Eye (tissue), 1 donor: ENCODE measurements at places on chromosomes 7 and 10.

- DNase-seq, result peak; percentile 90
Observed at GRCh38 chr10:21524526-21525366, 736 bp downstream of the SKIDA1 start.

DNA sequence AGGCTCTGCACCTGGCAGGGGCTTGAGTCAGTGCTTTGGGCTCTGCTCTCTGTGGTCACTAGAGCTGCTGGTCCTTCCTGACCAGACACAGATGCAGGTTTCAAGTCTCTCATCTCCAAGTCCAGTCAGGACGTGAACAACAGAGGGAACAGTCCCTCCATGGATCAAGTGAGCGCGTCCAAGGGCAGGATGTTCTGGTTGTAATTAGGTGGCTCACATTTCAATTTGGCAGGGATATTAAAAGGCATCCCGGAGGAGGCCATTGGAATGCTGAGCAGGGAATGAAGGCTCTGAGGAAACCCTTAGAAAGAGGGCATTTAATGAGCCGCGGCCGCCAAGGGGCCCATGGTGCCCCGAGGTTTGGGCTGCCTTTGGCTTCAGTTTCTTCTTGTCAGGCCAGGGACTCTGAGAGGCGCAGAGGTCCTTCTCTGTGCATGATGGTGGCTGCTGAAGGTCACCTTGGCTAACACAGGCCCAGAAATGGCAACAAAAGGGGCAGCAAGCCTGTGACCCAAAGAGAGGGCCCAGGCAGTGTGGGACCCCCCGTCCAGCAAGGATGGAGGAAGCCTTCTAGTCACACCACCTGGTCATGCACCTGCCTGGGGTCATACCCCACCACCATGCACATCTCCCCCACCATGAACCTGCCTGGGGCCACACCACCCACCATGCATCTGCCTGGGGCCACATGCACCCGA is 30.7 kb upstream of the INPP5A start:
- peak; percentile 71 for DNase-seq

DNA sequence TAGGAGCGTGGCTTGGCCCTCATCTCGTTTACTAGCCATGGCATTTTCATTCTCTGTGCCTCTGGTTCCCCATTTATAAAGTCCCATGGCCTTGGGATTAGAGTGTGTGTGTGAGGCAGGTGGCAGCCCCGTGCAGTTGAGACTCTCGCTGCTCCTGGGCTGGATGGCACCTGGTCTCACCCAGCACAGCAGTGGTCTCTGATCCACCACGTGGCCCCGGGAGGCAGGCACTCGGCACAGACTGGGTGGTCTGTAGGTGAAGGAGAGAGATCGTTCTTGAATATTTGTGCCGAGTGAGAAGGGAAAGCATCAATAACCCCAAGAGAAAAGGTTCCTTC is 50.4 kb downstream of the CALML3 start:
- DNase-seq, result peak; percentile 38

- peak; percentile 88 for DNase-seq
Observed at GRCh38 chr10:66180581-66181318, 745.1 kb upstream of the LRRTM3 start.

GRCh38 chr7:44724276-44724675 is 24.4 kb upstream of the ZMIZ2 start:
- DNase-seq, result no peak

- DNase-seq, result no peak
Observed at GRCh38 chr10:68756766-68757165, 35.7 kb downstream of the CCAR1 start.

DNA sequence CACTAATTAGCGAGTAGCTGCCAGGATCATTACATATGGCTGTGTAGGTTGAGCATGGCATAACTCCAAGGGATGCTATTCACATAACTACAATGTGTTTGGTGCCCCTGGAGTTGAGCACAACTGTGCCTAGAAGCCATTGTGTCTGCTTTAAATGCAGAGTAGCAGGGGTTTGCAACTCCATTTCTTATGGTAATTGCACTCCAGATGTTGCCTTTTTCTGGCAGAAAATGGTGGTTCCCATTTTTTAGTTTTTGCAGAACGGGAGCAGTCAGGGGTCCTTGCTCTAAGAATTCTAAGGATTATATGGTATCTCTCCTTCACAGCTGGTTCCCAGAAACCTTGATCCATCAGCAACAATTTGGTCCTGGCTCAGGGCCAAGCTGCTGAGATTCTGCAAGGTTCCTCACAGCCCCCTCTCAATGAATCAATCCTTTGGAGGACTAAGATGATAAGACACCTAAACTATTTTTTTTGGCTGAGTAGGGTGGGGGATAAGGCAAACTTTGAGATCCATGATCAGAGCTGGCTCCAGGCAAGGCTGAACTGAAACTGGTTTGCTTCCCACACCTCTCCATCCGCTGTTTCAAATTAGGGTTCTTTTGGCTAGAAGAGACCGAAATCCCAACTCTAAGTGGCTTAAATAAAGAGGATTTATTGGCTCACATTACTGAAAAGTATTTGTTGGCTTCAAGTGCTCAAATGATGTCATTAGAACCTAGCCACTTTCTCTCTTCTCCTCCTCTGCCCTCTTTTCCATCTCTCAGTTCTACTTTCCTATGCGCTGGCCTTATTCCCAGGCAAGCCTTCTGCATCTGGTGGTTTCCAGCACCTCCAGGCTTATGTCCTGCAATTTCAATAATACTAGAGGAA is 97.5 kb upstream of the CCDC6 start:
- peak; percentile 34 for DNase-seq

DNA sequence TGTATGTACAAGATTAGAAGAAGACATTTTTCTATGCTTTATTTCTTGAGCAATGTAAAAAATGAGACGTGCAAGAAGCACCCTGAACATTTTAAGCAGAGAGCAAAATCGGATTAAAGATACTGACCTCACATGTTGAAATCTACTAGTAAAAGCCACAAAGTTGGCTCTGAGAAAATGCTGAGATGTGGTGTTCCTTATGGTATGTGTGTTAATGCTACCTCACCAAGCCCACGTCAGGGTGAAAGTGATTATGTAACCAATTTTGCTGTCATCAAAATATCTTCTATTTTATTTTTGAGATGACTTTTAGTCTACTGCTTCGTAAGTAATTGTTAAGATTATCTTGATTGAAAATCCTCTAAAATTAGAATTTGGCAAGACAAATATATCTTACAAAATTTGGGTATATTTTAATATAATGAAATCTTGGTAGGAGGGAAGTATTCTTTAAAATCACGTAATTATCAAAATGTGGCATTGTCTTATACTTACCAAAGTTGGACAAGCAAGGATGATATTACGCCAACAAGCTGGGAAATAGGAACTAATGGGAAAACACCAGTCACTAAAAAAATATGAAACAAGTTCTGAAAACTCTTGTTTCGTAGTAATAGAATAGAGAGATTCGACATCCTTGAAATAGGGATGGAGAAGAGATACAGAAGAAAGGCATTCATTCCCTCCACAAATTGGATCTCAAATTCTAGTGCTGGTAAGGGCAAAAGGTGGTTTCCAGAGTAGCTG is 5.8 kb downstream of the ADO start:
- DNase-seq, result no peak

- no peak for DNase-seq
Observed at GRCh38 chr10:123035467-123036086, 26.8 kb downstream of the ACADSB start.

DNA sequence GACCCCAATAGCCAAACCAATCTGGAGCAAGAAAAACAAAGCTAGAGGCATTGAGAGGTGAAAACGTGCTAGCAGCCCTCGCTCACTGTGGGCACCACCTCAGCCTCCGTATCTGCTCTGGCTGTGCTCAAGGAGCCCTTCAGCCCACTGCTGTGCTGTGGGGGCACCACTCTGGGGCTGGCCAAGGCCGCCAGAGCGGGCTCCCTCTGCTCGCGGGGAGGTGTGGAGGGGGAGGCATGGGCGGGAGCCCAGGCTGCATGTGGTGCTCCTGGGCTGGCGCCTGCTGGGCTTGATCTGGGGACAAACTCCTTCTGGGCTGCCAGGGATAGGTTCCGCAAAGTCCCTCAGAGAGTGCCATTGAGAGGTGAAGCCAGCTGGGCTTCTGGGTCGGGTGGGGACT is 1002.0 kb downstream of the GATA3 start:
- DNase-seq, result no peak

GRCh38 chr7:151254316-151254715 is 5.8 kb upstream of the SMARCD3 start:
- DNase-seq, result no peak

- DNase-seq, result no peak
Observed at GRCh38 chr10:822661-823367, 108.7 kb downstream of the LARP4B start.

GRCh38 chr10:107831772-107832171 is 667.3 kb upstream of the SORCS1 start:
- DNase-seq, result no peak

GRCh38 chr10:72509941-72510340 is 115.9 kb downstream of the MICU1 start:
- no peak for DNase-seq

- no peak for DNase-seq
Observed at GRCh38 chr7:46290374-46291049, 369.4 kb upstream of the IGFBP3 start.

DNA sequence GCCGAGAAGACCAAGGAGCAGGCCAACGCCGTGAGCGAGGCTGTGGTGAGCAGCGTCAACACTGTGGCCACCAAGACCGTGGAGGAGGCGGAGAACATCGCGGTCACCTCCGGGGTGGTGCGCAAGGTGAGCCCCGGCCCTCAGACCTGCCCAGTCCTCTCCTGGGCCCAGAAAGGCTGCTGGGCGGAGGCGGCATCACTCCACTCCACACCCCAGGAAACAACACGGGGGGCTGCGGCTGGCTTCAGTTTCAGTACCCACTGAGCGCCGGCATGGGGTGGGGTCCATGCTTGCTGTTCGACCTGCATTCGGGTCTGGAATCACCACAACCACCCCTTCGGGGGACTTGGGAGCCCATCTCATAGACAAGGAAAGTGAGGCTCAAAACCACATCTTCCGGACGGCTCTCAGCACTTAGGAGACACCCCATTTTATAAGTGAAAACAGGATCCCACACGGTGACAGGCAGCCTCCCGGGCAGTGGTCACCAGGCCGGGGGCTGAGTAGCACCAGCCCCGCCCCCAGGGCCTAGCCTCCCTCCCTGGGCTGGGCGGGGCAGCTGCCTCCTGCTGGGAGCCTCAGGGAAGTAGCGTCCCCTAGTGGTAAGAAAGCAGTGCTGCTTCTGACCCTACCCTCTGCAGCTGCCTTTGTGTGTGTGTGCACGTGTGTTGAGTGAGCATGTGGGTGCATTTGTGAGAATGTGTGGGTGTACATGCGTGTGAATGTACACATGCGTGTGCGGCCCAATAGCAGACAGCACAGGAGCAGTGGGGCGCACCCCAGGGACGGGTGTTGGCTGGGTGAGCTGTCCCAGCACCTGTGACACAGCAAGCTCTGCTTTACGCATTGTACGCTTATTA is 1.8 kb downstream of the SNCG start:
- DNase-seq, result peak; percentile 70

DNA sequence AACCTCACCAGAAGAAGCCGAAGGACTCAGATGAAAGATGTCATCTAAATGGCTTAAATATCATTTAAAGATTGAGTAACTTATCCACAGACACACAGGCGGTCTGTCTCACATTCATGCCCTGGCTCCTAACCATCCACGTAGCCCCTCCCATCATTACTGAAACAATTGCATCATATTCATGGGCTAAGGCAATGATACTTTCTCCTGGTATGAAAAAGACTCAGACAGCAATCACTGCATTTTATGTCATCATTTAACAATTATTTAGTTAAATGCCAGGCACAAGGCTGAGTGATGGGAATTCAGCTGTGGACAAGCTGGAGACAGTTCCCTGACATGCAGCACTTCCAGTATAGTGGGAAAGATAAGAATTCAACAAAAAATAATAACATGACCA is 11.2 kb upstream of the TECTB start:
- DNase-seq, result no peak

- DNase-seq, result no peak
Observed at GRCh38 chr10:93620925-93621324, 8.6 kb downstream of the PDE6C start.

GRCh38 chr10:3873728-3874461 is 88.9 kb upstream of the KLF6 start:
- DNase-seq, result peak; percentile 60

DNA sequence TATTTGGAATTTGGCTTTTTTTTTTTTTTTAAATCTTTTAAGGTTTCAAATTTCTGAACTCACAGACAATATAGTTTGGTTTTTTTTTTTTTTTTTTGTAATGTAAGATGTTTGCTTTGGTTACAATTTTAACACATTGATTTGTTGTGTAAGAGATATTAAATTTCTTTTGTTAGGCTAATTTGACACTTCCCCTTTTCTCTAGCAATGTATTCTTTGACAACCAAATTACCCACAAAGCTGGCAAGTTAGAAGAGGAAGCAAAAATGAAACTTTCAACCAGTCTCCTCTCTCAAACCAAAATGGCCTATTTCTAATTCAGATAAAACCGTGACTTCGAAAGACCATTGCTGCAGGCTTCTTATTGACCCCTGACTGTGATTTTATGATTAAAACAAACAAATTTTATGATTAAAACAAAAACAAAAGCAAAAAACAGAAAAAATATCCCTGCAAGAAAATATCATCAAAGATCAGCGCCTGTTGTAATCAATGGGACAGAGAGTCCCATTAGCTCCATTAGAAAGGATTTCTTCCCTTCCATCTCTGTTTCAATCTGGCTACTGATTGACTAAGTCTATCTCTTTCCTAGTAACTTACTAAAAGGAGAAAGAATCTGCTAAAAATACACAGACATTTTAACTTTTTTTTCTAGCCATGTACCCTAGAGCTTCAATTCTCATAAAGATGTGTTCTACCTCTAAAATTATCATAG is 489.2 kb downstream of the MDFIC start:
- DNase-seq, result no peak

DNA sequence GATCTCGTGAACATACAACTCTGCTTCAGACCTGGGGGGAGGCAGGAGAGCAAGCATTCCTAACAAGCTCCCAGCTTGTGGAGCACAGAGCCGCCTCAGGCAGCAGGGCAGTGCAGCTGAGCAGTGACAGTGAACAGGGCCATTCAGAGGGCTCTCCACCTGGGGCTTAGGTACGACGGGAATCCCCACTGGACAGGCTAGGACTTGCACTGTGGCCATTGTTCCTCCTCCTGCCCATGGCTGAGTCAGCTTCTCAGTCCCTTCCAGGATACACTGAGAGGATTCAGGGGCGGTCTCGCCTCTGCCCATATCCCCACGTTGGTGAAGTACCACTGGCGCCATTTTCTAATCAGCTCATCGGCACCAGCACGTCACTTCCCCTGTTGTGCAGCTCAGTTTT is 71.1 kb downstream of the FIGNL1 start:
- peak; percentile 28 for DNase-seq

DNA sequence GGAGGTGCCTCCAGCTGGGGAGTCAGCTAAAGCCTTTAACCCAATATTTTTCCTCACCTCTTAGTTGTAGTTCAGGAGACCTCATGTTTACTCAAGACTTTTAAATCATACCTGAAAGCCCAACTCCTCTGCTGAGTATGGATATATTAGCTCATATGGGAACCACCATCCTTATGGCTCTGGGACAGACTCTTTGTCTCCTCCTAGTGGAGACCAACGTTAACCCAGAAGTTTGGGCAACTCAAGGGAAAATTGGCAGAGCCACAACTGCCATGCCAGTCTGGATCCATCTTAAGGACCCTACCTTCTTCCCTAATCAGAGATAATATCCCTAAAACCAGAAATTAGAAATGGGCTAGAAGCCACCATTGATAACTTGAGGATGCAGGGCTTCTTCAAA is 80.8 kb downstream of the TMEM106B start:
- DNase-seq, result no peak
